Calu3 (cell line): ENCODE measurements at places on chromosomes 1 and 21. TPM values are rescaled to one million over a fixed set of nuclear protein-coding genes. Genes with fewer than 3 reads are reported as not detected.

The IFNAR2 gene
- total RNA-seq: 25.5 and 31.0 TPM in 2 replicates

GRCh38 chr1:40338745-40339419 is 21.8 kb upstream of the COL9A2 start:
- peaks cover 40% of the 10 kb centered on the region for H3K27me3 ChIP-seq
- DNase-seq: peak; percentile 89
- H3K4me3 ChIP-seq: peak overlapping the region; percentile 22
- no peak overlapping the region for H3K27ac ChIP-seq
- no peaks in the 10 kb centered on the region for H3K36me3 ChIP-seq
- peaks cover 16% of the 10 kb centered on the region for H3K4me1 ChIP-seq

DNA sequence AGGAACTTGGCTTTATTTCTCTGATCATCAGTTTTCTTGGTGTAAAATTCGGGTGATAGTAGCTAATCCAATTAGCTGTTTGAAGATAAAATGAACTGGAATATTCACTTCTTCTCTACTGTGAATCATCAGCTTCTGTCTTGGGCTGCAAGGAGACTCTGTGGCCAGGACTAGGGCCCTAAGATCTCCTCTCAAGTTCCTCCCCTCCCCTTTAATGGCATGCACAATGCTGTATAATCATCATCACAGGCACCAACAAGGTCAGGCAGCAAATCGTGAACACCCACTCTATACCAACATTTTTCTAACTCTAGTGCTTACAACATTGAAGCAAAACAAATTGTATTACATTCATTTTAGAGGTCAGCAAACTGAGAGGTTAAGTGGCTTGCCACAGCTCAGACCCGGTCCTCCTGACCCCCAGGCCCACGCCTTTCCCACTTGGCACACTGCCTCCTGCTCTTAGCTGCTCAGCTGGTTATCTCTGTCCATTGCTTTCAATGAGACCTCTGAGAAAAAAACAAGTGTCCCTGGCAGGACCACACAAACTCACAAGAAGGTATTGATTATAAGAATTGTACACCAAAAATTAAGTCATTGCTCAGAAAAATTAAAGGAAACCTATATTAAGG is 31.8 kb downstream of the LRRC52 start:
- DNase-seq: no peak
- no peaks in the 10 kb centered on the region for H3K4me1 ChIP-seq
- peaks cover 62% of the 10 kb centered on the region for H3K27me3 ChIP-seq
- H3K27ac ChIP-seq: no peak overlapping the region
- H3K36me3 ChIP-seq: no peaks in the 10 kb centered on the region

DNA sequence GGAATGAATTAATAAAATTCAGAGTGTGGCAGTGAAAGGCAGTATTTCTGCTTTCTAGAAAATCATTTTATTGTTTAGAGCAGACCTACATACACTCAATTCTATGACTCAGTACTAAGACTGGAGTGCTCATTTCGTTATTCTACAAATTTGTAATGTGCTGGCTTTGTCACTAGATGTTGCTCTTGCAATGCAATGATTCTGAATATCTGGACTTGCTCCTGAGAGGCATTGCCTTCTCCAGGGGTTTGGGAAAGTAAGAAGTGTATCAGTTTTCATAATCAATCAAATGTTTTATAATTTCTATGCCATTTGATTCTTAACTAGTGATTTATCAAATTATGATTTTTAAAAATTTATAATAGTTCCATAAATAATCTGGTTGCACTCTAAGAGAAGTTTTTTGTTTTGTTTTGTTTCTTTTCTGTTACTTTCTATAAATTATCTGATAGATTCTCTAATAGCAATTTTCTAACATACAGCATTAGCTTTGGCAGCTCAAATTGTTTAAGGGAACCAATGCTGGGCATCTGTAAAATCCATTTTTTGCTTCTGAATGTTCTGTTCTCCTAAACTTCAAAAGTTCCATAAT is 280.5 kb upstream of the SGIP1 start:
- no peak overlapping the region for H3K27ac ChIP-seq
- peaks cover 11% of the 10 kb centered on the region for H3K4me1 ChIP-seq
- DNase-seq: peak; percentile 39
- H3K4me3 ChIP-seq: no peak overlapping the region

The ESPN gene
- total RNA-seq: 2.2 and 3.4 TPM in 2 replicates

- H3K4me3 ChIP-seq: no peak overlapping the region
- peaks cover 48% of the 10 kb centered on the region for H3K27me3 ChIP-seq
- H3K36me3 ChIP-seq: no peaks in the 10 kb centered on the region
- H3K4me1 ChIP-seq: peaks cover 7% of the 10 kb centered on the region
- no peak for DNase-seq
These were observed 233.5 kb downstream of the TRABD2B start for GRCh38 chr1:47763591-47764171.

GRCh38 chr1:245995474-245995873 is 511.6 kb downstream of the SMYD3 start:
- H3K27me3 ChIP-seq: no peaks in the 10 kb centered on the region
- no peak for DNase-seq
- H3K36me3 ChIP-seq: no peaks in the 10 kb centered on the region
- H3K4me3 ChIP-seq: no peak overlapping the region
- peaks cover 25% of the 10 kb centered on the region for H3K4me1 ChIP-seq

The ANKRD45 gene
- not detected in 2 replicates for total RNA-seq

The BEND5 gene
- 0.87 TPM in 1 of 2 replicates, not detected in the other for total RNA-seq

The EFNA1 gene
- total RNA-seq: 33.7 and 41.7 TPM in 2 replicates

DNA sequence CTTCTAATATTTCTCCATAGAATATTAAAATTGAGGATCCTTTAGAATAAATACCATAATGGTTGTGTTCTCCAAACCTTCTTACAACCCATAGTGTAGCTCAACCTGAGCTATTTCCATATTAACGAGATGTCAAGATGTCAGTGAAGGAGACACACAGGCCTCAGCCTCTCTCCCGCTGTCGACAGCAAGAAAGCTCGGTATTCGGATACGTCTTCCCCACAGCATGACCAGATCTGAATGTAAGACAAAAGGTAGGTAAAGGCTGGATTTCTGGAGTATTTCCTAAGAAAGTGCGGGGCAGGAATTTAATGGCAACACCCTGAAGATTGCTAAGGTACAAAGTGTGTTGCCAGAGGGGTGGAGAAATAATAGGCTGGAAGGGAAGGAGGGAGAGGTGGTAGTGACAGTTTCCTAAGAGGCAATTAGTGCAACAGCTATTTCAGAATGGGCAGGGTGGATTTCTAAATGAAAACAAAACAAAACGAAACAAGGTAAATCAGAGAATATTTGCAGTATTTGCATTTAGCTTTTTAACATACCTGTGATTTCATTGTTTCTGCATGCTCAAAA is 1.7 kb downstream of the ADSS2 start:
- peaks cover 58% of the 10 kb centered on the region for H3K4me1 ChIP-seq
- H3K36me3 ChIP-seq: peaks cover 43% of the 10 kb centered on the region
- H3K4me3 ChIP-seq: peak overlapping the region; percentile 59
- DNase-seq: no peak
- no peaks in the 10 kb centered on the region for H3K27me3 ChIP-seq
- peak overlapping the region; percentile 43 for H3K27ac ChIP-seq

The TRIM46 gene
- total RNA-seq: 1.1 and 1.8 TPM in 2 replicates

The OPTC gene
- not detected in 2 replicates for total RNA-seq

- DNase-seq: no peak
- peaks cover 27% of the 10 kb centered on the region for H3K36me3 ChIP-seq
- peaks cover 31% of the 10 kb centered on the region for H3K27me3 ChIP-seq
- H3K4me3 ChIP-seq: peak overlapping the region; percentile 53
- H3K4me1 ChIP-seq: peaks cover 11% of the 10 kb centered on the region
- peak overlapping the region; percentile 19 for H3K27ac ChIP-seq
These were observed 633 bp upstream of the PPFIA4 start for GRCh38 chr1:203025686-203026030.

- no peak overlapping the region for H3K27ac ChIP-seq
- H3K4me1 ChIP-seq: peaks cover 11% of the 10 kb centered on the region
- no peak overlapping the region for H3K4me3 ChIP-seq
- H3K36me3 ChIP-seq: peaks cover 5% of the 10 kb centered on the region
- no peaks in the 10 kb centered on the region for H3K27me3 ChIP-seq
These were observed 1.1 kb downstream of the WARS2 start for GRCh38 chr1:119139403-119139802.

The RIPPLY3 gene
- total RNA-seq: 0.17 and 0.40 TPM in 2 replicates

DNA sequence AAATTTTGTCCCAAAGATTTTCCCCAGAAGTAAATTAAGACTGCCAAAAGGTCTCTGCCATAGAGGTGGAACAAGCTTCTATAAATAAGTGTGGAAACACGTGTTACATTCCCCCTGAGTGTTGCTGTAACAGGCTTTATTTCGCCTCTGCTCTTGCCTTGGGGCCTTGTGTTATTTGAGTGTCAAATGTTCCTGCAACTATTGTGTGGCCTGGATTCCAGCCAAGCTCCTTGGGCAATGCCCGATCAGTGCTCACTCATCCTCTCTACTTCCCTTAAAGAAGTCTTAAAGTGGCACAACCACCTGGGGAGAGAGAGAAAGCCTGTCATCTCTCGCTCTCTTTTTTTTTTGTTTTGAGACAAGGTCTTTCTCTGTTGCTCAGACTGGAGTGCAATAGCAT is 156.7 kb downstream of the NR5A2 start:
- H3K27ac ChIP-seq: peak overlapping the region; percentile 20
- no peak overlapping the region for H3K4me3 ChIP-seq
- H3K4me1 ChIP-seq: peaks cover 51% of the 10 kb centered on the region
- DNase-seq: peak; percentile 86
- no peaks in the 10 kb centered on the region for H3K27me3 ChIP-seq

The CFAP141 gene
- not detected in 2 replicates for total RNA-seq

The STYXL2 gene
- total RNA-seq: not detected in 2 replicates

GRCh38 chr1:242784084-242784483 is 259.6 kb upstream of the PLD5 start:
- H3K27me3 ChIP-seq: no peaks in the 10 kb centered on the region
- H3K4me1 ChIP-seq: no peaks in the 10 kb centered on the region
- no peaks in the 10 kb centered on the region for H3K36me3 ChIP-seq

GRCh38 chr21:21039624-21040170 is 41.5 kb downstream of the NCAM2 start:
- no peak overlapping the region for H3K27ac ChIP-seq
- no peak overlapping the region for H3K4me3 ChIP-seq
- H3K36me3 ChIP-seq: no peaks in the 10 kb centered on the region
- no peaks in the 10 kb centered on the region for H3K4me1 ChIP-seq
- DNase-seq: no peak

The OR2T35 gene
- total RNA-seq: not detected in 2 replicates

DNA sequence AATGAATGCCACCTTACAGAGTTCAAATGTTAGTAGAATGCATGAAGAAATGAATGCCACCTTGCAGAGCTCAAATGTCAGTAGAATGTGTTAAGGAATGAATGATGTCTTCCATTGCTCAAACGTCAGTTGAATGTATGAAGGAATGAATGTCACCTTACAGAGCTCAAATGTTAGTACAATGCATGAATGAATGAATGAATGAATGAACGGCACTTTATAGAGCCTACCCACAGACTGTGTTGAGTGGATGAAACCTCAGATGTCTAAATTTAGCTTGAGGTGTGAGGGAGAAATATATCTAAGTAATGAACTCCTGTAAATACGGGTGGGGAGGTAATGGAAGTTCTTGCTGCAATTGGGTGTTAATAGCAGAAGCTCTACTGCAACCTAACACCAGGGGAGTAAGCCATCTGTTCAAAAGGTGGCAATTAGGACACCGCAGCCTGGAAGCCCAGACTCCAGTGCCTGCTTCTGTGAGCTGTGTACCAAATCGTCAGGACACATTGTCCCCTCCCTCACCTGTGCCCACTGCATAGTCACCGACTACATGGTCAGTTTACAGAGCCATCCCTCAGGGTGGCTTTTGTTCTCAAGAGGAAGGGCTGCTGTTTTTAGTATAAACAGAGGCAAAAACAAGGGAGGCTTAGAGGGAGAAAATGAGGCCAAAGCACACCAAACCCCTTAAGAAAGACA is 26.7 kb downstream of the SUSD4 start:
- no peak overlapping the region for H3K4me3 ChIP-seq
- no peak overlapping the region for H3K27ac ChIP-seq
- no peaks in the 10 kb centered on the region for H3K36me3 ChIP-seq
- H3K4me1 ChIP-seq: no peaks in the 10 kb centered on the region
- H3K27me3 ChIP-seq: peaks cover 74% of the 10 kb centered on the region

DNA sequence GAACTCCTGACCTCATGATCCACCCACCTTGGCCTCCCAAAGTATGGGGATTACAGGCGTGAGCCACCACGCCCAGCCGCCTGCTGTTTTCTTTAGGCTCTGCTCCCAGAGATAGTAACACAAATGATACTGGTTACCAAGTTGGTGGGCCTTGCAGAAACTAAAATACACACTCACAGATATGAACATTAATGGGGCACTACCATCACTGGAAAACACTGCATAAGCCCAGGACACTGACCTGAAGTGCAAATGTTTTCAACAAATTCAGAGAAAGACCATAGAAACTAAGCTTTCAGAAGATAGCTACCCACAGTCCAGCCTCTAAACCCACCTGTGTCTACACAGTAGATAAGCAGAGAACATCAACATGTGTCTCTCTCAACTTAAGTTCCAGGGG is 180.5 kb downstream of the FCRL5 start:
- no peak overlapping the region for H3K4me3 ChIP-seq
- no peak for DNase-seq
- H3K4me1 ChIP-seq: peaks cover 4% of the 10 kb centered on the region

The ACKR1 gene
- not detected in 2 replicates for total RNA-seq

DNA sequence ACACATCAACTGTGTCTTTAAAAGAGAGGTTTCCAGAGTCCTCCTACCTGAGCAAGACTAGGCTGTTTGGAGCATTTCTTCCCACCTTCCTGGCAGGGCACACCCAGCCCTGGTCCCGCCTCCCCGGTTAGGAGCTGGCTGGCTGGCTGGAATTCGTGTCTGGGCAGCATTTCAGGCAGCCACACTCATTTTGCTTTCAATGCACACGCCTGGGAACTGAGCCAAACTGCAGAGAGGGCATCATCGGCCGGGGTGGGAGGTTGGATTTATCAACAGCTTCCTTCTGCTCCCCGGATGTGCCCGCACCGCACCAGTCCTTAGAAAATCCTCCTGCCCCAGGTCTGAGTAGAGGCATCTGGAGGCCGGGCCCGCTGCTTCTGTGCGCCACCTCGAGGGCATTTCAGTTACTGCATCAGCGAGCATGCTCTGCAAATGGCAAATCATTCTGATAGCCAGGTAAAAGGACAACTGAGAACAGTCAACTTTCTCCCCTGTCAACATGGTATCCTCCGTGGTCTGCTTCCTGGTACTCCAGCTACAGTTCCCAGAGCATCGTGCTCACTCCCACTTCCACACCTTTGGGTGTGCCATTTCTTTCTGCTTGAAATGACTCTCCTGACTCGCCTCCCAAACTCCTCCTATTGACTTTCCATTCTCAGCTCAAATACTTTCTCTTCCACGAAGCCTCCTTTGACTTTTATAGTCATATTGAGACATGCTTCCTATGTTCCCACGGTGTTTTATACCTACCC is 20.6 kb downstream of the TCEA3 start:
- H3K4me3 ChIP-seq: peak overlapping the region; percentile 7
- H3K36me3 ChIP-seq: no peaks in the 10 kb centered on the region
- DNase-seq: peak; percentile 90
- H3K27me3 ChIP-seq: no peaks in the 10 kb centered on the region
- H3K4me1 ChIP-seq: peaks cover 26% of the 10 kb centered on the region
- no peak overlapping the region for H3K27ac ChIP-seq

The PLEKHA6 gene
- total RNA-seq: 94.9 and 101 TPM in 2 replicates

The GJA8 gene
- total RNA-seq: not detected in 2 replicates

The KAZN gene
- total RNA-seq: 3.6 and 5.9 TPM in 2 replicates

The TAS1R3 gene
- 0.24 and 0.42 TPM in 2 replicates for total RNA-seq
